ENCODE measurements at places on chromosomes 16 and 17.

DNA sequence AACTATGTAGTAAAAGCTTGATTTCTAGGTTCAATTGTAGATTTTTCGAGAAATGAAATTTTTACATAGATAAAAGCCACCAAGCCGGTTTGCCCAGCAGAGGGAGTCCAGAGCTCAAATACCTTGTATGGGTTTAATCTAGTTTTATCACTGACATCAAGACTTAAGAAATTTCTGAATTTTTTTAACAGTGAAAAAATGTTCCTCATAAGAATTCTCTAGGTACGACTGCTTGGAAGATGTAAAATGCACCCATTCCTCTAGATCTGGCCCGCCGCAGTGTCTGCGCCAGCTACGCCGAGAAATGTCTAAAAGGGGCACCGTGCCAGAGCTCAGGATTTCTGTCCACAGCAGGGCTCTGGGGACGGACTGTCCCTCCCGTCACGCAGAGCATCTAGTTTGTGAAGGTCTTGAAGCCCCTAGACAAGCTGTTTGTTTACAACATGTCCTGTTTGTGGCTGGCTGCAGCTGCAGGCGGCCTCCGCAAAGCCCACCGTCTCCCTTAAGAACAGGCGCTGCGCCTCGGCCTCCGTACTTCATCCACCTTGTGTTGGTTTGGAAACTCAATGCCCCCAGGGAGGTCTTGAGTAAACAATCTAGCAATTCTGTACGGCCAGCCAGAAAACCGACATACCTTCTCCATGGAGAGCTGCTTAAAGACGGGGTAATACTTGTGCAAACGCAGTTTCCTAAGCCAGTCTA, 24.8 kb downstream of the MAP1LC3B start:
- DNase-seq = no peak

GRCh38 chr17:70606086-70606485, 436.8 kb downstream of the KCNJ2 start:
- DNase-seq = no peak

DNA sequence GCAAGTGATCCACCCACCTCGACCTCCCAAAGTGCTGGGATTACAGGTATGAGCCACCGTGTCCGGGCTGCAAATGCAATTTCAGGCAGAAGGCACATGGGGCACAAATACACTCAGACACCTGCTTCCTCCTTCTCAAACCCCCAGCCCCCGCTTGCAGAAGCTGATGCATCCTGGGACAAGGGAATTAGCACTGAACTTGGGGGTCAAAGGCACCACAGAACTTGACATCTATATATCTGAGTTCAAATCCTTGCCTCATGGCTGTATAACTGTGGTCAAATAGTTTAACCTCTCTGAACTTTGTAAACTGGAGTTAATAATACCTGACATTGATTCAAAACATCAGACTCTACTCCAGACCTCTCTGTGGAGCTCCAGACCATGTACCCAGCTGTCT, 4.1 kb upstream of the ARL5C start:
- DNase-seq = no peak

DNA sequence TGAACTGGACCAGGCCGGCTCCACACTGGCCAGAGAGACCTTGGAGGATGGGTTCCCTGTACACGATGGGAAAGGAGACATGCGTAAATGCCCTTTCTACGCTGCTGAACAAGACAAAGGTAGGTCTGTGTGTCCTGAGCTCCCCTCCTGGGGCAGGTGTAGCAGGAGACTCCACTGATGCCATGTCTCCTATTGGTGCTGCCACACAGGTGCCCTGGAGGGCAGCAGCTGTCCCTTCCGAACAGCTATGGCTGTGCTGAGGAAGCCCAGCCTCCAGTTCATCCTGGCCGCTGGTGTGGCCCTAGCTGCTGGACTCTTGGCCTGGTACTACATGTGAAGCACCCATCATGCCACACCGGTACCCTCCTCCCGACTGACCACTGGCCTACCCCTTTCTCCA, 29.2 kb downstream of the CDIP1 start:
- no peak for DNase-seq

DNA sequence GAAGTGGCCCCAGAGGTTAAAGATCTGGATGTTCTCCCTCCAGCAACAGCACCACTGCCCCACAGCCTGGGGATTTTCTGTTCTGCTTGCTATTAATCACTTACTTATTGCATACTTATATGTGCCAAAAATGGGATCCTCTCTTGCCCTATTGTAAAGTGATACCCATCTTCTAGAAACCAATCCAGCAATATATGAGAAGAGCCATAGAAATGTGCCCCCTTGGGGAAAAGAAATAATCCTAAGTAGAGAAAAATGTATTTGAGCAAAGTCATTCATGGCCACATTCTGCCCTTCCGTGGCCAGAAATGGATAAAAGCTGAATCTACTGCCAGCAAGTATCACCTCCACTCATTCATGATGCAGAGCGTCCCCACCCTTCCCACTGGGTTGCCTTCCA, 20.9 kb downstream of the SOST start:
- no peak for DNase-seq

- DNase-seq = no peak
Measured at GRCh38 chr17:57676543-57676942, 68.6 kb downstream of the CCDC182 start.

Data from NCI-H1930 (cell line).